ENCODE measurements at places on chromosomes 3 and 15.

GRCh38 chr3:196837819-196838420 is 29.8 kb upstream of the SENP5 start:
- DNase-seq: peak; percentile 50

DNA sequence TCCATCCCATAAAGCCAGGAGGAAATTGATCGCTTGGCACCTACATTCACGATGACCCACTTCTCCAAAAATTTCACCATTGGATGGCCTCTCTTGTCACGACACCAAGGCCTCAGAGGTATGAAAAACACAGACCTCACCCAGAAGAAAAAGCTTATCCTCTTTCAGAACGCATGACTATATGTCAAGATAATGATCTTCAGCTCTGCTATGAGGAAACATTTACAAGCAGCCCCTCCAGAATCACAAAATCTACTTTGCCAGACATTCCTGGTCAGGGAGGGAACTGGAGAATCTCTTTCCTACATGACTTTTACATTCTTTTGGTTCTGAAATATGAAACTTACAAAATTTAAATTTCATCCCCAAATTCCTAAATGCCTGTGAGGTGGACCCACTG is 122.7 kb downstream of the WNT5A start:
- DNase-seq: no peak

- DNase-seq: no peak
Observed at GRCh38 chr15:92636908-92637481, 18.6 kb downstream of the FAM174B start.

- no peak for DNase-seq
Observed at GRCh38 chr3:169790687-169791429, 17.7 kb downstream of the MYNN start.

DNA sequence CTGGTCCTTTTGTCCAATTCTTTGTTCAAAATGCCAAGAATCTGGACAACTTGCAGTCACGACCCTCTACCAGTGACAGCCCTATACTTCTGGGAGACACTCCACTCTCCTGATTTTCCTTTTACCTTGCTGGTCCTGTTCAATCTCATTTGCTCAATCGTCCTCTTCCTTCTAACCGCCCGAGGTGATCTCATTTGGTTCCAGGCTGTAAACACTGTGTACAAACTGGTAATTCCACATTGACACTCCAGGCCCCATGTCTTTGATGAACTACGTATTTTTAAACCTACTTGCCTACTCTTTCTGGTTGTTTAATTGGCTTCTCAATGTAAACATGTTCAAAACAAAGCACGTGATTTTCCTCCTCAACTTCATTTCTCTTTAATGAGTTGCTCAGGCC is 23.7 kb upstream of the C3orf49 start:
- no peak for DNase-seq

GRCh38 chr15:66730168-66731021 is 28.4 kb downstream of the SMAD6 start:
- no peak for DNase-seq

GRCh38 chr3:9942934-9943690 is 9.1 kb downstream of the PRRT3 start:
- DNase-seq: no peak

GRCh38 chr3:183392186-183393034 is 36.0 kb downstream of the MCF2L2 start:
- DNase-seq: no peak

DNA sequence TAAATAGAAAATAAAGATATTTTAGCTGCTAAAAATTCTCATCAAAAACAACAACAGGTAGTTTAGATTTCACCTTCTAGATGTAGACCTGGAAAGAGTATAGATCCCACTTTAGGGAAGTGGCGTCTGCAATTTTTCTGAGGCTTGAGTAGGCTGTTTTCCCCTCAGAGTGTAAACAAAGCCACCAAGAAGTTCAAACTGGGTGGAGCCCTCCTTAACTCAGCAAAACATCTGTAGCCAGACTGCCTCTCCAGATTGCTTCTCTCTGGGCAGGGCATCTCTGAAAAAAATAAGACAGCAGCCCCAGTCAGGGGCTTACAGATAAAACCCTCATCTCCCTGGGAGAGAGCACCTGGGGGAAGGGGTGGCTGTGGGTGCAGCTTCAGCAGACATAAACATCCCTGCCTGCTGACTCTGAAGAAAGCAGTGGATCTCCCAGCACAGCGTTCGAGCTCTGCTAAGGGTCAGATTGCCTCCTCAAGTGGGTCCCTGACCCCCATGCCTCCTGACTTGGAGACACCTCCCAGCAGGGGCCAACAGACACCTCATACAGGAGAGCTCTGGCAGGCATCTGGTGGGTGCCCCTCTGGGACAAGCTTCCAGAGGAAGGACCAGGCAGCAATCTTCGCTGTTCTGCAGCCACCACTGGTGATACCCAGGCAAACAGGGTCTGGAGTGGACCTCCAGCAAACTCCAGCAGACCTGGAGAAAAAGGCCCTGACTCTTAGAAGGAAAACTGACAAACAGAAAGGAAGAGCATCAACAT is 259.6 kb downstream of the STXBP5L start:
- DNase-seq: no peak

DNA sequence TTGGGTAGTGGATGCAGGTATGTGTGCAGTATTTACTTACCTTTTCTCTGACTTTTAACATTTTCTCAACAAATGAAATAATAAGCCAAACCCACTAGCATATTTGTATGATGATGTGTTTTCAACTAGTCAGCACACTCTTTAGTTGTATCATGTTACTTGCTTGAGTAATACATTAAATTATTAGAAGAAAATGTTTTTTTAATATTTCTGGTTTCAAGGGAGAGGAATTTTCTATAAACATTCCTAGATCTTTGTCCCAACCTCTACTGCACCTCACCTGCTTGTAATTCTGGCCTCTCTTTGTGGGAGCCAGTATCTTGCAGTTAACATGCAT is 161.8 kb upstream of the CBLB start:
- DNase-seq: no peak

DNA sequence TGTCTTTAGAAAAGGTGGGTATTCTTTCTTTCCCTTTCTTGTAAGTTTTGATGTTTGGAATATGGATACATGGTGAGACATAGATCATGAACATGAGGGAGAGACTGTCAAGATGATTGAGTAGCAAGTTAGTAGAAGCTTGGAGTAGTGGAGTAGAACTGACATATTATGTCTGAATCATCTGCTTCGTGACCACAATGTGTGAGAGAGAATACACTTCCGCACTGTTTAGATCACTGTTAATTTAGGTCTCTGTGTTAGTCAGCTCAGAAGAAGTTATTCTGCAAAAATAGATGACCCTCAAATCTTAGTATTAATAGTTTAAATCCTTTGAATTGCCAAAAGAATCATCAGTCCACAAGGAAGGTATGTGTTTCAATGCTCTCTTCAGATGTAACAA is 151.0 kb downstream of the OXSM start:
- DNase-seq: no peak

- no peak for DNase-seq
Observed at GRCh38 chr3:87218560-87218959, 8.5 kb upstream of the CHMP2B start.

- no peak for DNase-seq
Observed at GRCh38 chr3:113771993-113772392, 25.2 kb downstream of the ATP6V1A start.

DNA sequence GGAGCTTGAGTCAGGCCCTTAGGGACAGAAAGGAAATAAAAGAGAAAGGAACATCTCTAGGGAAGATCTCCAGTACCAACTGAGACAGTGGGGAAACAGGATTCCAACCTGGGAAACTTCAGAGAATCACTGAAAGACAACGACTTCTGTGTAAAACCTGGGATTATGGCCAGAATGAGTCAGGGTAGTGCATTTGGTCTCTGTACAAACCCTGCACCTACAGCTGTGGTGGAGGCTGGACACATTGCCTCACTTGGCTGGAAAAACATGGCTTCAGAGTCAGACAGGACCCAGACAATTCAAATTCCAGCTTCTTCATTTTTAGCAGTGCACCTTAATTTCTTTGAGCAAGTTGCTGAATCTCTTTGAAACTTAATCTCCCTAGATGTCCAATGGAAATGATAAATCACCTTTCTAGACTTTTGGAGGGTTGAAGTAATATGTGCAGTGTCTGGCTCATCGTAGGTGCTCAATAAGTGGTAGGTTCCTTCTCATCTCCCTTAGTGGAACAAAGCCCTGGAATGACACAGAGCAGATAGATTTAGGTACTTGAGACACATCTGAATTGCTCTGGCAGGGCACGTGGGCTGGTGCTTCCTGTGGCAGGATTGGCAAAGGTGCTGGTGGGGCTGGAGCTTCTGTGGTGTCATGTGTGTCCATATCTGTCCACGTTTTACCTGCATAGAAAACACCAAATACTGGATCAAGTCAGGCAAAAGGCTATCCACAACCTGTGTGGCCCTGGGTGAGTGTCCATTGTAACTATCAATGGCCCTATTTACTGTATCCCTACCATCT is 6.1 kb upstream of the CLSTN2 start:
- DNase-seq: no peak
